Esophagus squamous epithelium (tissue), 5 donors: ENCODE measurements at places on chromosomes 6 and 20.

DNA sequence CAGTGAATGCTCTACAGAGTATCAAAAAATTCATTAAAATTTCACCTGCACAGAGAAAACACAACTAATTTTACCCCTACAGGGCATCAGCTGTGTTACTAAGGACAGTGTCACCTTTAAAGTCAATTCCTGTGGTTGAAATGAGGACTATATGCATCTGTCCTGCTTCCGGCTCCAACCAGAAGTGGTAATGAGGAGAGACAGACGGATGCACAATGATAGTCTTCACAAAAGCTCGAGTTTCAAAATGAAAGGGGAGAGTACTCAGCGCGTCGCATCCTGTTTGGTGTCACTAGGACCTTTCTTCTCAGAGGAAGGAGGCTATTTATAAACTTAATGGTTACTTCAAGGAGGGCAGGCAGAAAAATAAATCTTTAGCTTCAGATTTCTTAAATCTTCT, 86.5 kb downstream of the LYRM4 start:
- no peak for DNase-seq

- no peak for DNase-seq
These were observed 465.2 kb upstream of the CITED2 start for GRCh38 chr6:139839506-139840156.

DNA sequence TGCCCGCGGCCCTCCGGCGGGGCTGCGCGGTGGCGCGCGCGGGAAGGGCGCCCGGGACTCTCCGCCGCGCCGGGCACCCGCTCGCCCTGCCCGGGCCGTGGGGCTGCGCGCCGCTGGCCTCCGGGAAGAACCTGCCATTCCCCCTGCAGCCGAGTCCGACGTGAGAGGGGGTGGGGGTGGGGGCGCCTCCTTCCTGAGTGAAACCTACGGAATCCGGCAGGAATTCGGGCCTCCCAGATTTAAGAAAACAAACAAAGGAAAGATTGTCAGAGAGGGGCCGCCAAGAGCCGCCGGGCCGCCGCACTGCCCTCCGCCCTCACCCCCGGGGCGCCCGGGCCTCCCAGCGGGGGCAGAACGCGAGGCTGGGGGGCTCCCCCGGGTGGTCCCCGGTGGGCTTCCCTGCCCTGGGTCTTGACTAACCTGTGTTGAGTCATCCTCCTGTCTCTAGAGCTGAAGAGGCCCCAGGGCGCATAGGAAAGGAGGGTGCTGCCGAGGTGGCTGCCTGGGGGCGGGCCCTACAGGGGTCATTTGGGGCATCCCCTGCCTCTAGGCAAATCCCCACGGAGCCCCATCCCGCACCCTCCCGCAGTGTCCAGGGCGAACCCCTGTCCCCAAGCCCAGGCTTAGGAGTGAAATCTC, 42.2 kb upstream of the FOXP4 start:
- DNase-seq: no peak

DNA sequence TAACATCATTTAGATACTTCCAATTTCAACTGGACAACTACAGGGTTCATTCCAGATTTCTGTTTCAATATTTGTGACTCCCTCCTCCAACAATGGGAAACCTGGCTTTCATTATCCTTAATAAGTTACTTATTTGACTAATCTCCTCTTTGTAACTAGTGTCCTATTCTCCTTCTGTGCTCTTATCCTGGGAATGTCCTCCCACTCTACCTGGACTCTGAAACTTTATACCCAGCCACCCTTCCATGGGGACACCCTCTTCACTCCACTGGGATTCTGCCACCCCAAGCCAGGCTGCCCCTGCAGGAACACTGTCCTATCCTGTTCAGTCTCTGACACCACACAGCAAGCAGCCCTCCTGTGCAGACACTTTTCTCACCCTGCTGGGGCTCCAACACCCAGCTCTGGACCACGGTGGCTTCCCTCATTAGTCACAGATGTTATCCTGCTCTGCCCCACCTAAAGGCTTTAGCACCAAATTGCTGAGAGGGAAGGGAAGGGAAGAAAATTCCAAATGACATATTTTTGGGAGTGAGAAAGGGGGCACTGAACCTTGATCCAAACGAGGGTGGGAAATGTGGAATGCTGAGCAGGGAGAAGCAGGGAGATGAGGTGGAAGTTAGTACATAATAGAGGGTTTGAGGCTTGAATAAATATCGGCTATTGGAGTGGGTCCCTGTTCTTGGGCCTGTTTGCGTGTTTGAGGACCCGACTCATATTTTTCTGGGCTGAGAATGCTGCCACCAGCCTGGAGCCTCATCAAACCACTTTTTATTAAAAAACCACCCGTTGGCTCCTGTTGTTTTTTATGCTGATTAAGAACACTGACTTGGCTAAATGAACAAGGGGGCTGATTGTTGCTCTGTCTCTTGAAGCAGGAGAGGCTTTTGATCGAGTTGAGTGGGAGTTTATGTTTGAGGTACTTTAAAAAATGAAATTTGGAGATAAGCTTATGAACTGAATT, 54.0 kb upstream of the AKIRIN2 start:
- DNase-seq: no peak
